ENCODE measurements at places on chromosomes 5 and 9.
A peak's percentile ranks its signal among the peaks of the same experiment; 100 is the strongest.

GRCh38 chr9:131020388-131020787, 11.4 kb downstream of the LAMC3 start:
- peak; percentile 12 for DNase-seq

DNA sequence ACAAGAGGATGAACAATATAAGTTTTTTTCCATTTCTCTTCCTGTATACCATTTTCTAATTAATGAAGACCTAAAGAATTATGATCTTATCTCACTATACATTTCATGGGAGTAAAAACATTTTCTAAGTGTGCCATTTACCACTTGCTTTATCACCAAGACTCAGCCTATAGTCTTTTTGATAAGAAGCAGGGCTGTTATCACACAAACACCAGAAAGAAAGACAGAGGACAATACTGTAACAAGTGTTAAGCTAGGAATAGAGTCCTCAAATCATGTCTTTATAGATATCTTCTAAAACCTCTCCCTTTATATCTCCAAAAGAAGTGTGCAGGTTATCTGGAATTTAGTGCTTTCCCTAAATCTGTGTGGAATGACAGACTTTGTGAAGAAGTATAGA, 119.7 kb downstream of the FAM174A start:
- DNase-seq = no peak

DNA sequence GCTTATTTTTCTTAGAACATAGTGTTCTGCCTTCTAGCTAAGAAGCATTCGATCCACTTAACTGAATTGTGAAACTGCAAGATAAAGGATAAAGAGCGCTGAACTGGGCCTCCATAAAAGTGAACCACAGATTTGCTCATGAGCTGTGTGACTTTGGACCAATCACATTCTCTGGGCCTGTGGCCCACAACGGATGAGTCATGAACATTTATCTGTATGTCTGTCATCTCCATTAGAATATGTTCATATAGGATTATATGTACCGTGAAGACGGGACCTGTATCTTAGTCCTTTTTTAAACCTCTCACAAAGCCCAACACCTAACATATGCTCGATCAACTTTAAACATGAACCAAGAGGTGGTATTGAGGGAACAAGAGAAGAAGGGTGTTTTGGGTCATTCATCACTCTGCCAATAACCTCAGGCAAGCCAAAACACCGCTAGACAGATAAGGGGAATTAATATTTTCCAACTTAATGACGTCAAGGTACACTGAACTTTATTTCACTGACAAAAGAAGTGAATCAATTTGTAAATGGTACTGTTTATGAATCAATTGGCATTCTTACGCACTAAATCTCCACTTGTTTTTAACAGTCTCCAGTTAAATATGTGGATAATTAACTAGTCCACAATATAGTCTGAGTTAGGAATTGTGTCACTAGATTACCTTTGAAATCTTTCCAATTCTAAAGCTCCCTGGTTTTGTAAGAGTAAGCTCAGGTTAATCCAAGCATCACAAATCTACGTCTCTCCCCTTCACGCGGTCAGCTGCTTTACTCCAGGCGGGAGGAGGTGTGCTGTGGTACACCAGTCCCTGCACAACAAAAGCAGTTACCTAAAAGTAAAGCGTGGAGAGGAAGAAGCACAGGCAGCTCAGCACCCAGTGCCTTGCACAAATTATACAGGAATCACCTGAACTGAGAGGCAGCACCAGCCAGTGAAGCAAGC, 1.6 kb downstream of the TMEM245 start:
- DNase-seq = peak; percentile 89

- DNase-seq = no peak
These were observed 9.1 kb downstream of the TGFBR1 start for GRCh38 chr9:99114049-99114440.

- no peak for DNase-seq
These were observed 41.9 kb upstream of the UBTD2 start for GRCh38 chr5:172325452-172325851.

DNA sequence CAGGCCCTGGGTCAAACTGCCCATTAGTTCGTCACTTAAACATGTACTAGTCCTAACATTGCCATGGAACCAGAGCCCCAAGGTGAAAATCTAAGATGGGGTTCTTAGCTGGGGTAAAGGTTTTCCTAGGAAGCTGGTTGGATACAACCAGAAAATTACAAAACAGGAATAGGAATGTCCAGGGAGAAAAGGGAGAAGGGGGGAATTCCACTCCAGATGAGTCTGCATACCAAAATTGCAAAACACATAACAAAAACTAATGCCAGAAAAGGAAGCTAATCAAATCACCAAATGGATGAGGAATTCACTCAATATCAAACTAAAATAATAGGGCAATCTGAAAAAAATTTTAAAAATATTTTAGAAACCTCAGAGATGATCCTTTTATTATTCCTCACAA, 396.2 kb downstream of the EFNA5 start:
- peak; percentile 43 for DNase-seq

DNA sequence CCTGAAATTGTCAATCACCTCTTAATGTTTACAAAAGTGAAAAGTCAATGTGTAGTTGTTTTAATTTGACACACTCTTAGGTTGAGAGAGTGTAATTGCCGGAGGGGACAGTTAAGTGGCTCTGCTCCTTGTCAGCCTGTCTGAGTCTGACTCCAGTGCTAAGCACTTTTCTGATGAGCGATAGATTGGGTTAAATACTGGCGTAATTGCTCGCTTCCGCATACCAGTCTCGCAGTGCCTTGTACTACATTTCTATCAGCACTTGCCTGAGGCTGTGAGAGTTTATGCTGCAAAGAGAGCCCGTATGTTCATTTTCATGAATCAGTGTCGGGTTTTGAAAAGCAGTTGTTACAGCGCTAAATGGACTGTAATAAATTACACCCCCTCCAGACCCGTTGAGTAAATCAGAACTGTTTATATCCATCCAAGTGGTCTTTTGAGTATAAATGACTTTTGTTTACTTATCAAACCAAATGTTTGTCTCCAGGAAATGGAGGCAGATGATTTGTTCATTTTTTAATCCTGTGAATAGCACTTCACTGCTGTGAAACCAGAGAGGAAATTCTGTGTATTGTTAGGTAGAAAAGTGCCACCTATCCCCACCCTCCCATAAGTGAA, 41.0 kb upstream of the DMRT3 start:
- DNase-seq = peak; percentile 24

DNA sequence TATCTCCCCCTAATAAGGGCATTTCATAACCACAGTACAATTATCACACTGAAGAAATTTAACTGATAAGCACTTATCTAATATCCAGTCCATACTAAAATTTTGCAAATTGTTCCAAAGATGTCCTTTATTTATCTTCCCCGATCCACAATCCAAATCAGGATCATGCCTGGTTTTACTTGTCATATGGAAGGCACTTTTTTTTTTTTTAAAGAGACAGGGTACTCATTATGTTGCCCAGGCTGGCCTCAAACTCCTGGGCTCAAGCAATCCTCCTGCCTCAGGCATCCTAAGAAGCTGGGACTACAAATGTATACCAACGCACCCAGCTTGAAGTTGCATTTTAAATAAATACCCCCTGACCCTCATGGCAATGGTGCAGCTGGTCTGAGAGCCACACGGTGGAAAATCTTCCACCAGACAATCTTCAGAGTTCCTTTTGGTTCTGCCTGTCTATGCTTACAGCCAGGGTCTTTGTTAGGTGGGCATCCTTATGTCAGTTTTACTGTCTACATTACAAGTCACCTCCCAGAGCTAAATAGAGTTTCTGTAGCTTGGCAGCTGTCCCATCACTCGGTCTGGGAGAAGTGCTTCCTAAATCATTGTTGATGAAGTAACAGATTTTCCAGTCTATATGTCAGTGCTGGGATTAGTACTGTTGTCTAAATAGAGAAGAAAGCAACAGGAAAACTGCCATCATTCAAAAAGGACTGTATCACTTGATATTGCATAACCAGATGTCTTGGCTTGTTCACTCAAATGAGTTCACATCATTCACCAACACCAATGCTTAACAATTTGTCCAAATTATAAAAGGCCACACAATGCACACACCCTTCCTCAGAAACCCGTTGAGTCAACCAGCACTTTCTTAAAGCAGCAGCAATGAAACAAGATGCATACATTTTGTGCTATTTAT, 26.4 kb downstream of the PTPN3 start:
- DNase-seq = peak; percentile 39

DNA sequence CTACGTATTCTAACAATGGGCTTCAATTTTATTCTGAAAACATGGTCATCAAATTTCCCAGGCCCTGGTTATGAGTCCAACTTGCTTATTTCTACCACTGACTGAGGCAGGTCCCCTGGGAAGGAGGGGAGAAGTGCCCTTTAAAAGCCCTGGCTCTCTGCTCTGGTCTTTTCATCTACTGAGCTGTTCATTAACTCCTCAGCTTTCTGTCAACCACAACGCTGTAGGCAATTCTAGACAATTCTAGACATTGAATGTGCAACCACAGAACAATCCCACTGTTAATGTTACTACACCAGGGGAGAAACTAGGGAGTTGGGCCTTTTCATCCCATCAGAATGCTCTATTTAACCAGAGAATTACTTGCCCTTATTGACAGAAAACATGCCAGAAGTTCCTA, 10.0 kb downstream of the MOCS2 start:
- no peak for DNase-seq

DNA sequence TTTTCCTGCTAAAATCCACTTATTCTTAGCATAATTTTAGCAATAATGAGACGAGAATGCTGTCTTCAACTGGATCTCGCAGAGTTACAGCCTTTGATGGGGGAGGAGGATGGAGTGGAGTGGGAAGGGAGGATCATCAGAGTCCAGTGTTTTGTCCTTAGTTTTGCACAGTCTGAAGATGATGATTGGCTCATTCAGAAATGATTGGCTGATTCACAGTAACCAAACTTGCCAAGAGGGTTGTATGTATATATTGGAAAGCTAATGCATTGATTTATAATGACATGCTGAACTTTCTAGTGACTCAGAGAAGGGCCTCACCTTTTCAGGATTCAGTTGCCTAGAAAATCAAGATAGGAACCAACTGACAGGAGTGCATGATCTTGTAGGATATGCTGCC, 448.0 kb downstream of the CCDC171 start:
- DNase-seq = no peak

DNA sequence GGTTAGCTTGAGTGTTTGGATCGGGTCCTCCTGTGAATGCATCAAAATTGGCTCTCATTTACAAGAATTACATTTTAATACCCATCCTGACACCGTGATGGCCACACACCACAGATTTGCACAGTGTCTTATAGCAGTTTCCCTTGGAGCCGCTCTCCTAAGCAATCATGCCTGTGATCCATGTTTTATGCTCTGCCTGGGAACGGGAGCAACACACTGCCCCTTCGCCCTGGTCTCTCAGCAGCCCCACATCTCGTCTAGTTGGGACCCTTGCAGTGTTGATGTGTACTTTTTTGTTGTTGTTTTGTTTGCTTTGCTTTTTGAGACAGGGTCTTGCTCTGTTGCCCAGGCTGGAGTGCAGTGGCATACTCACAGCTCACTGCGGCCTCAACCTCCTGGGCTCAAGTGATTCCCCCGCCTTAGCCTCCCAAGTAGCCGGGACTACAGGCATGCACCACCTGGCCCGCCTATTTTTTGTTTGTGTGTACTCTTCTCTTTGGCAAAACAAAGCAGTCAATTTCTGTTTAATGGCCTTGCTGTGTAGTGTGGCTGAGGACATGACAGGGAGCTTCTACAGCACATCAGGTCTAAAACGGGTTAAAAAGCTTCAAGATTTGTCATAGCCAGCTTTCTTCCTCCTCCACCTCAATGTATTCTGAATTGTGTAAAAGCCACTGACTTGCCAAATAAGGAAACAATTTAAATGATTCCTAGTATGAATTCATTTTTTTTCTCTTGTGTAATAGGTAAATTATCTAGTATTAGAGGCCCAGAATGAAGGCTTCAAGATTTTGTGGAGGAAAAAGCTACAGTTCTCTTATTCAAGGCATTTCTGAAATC, 101.6 kb upstream of the TBCA start:
- no peak for DNase-seq

DNA sequence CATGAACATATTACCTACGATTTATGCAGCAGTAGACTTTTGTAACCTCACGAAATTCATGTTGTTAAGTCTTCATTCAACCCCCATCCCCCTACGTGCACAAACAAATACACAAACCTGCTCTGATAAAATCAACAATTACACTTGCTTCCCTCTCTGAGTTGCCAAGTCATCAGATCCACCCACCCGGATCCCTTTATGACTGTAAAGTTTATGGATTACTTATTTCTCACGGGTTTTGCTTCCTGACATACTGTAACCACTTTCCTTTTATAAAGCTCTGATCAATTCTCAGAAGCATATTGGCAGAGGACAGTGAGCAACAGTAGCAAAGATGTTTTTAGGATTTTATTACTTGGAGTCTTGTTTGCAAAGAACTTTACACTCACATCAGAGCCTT, 70.5 kb downstream of the MLLT3 start:
- no peak for DNase-seq

DNA sequence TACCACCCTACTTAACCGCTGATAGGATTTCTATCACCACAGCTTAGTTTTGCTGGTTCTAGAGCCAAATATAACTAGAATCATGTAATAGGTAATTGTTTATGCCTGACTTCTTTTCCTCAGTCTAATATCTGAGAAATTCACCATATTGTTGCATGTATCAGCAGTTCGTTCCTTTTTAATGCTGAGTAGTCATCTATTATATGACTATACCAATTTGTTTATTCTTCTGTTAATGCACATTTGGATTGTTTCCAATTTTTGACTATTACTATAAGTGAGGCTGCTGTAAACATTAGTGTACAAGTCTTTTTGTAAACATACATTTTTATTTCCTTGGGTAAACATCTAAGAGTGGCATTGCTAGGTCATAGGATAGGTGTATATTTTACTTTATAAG, 25.9 kb downstream of the CSNK1G3 start:
- DNase-seq = no peak

DNA sequence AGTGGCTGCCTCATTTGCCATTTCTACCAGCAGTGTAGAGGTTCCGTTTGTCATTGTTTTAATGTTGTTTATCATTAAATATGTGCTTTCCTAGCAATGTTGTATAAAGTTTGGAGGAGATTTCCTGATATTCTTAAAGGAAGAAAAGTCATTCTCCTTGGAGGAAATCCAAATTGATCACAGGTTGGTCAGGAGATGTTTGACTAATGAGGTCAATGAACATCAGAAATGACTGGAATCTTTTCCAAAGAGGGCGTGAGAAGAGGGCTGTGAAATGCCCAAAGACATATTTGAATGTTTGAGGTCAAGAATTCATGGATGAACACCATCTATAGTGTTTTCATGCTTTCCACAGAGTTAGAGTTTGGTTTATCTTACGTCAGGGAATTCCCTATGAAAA, 471.3 kb downstream of the MAT2B start:
- no peak for DNase-seq

GRCh38 chr5:143402017-143402552, 1.4 kb downstream of the NR3C1 start:
- DNase-seq = no peak

- no peak for DNase-seq
These were observed 188.2 kb downstream of the DMRT2 start for GRCh38 chr9:1238407-1238806.

- no peak for DNase-seq
These were observed 821.3 kb upstream of the TYRP1 start for GRCh38 chr9:11871852-11872251.

- DNase-seq = no peak
These were observed 102.2 kb downstream of the MEF2C start for GRCh38 chr5:88780736-88781135.

- no peak for DNase-seq
These were observed 204.0 kb downstream of the KCNN2 start for GRCh38 chr5:114565871-114566270.

GRCh38 chr5:10936081-10936855, 175.2 kb upstream of the DAP start:
- no peak for DNase-seq

Data from NCI-H226 (cell line).